ENCODE measurements at places on chromosomes 6 and 20.

DNA sequence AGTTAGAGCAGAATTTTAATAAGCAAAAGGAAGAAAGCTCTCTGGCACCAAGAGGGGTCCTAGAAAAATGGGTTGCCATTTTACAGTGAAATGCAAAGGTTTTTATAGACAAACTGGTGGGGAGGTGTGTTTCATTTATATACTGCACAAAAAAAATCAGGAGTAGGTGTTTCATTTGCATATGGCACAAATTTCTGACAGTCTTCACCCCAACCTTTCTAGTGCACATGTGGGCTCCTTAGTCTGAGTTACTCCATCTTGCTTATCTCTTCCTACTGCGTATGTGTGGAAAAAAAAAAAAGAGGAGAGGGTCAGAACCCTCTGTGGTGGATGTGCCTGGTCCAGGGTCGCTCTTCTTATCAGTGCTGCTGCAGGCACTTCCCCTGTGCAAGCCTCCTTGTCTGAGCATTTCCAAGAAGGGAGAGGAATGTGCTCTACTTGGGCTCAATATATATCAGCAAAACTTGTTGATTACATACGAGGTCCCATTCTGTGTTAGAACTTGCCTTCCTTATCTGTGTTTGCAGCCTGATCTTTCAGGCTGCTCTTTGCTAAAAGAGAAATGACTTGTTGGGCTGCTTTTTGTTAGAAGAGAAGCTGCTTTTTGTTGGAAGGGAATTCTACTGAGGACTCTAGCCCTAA lies 59.0 kb upstream of the MRAP2 start:
- DNase-seq, result no peak

DNA sequence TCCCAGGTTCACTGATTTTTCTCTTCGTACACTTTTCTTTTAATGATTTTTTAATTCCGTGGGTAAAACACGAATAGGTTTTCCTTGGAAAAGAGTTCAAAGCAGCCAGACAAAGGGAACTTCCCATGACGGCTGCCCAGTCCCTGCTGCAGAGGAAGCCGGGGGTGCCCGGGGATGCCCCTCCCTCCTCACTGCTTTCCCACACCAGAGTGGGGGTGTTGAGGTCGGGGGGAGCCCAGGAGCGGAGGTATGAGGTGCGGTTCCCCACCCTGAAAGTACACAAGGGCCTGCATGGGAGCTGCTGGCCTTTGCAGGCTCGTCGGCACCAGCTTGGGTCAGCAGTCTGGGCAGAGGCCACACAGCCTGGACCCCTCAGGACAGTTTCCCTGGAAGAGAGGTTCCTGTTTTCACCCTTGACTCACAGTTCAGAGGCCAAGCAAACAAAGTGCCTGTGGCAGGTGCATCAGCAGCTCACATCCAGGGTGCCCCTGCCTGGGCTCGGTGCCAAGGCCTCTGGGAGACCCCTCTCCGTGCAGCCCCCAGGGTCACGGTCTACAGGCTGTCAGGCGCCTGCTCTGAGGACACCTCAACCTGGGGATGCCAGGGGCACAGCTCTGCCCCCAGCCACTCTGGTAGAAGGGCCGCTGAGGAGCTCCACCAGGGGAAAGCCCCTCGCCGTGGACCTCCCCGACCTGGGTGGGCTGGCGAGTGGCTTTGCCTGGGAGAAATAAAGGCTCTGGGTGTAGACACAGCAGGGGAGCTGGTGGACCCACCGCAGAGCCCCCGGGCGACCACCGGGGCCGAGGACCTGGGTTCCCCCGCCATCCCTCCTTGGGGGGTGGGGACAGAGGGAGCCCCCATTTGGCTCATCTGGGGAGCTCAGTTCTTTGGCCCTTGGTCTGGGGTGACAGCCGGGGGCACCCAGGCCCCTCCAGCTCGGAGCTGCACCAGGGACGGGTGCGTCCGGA lies 15.4 kb upstream of the CHRNA4 start:
- DNase-seq, result no peak

GRCh38 chr6:38266921-38267354 lies 372.8 kb downstream of the BTBD9 start:
- DNase-seq, result no peak

GRCh38 chr6:83609248-83609647 lies 96.9 kb downstream of the PRSS35 start:
- DNase-seq, result no peak

GRCh38 chr20:24357177-24357576 lies 112.3 kb upstream of the SYNDIG1 start:
- DNase-seq, result no peak

GRCh38 chr6:149147938-149148718 lies 169.4 kb upstream of the TAB2 start:
- DNase-seq, result no peak

DNA sequence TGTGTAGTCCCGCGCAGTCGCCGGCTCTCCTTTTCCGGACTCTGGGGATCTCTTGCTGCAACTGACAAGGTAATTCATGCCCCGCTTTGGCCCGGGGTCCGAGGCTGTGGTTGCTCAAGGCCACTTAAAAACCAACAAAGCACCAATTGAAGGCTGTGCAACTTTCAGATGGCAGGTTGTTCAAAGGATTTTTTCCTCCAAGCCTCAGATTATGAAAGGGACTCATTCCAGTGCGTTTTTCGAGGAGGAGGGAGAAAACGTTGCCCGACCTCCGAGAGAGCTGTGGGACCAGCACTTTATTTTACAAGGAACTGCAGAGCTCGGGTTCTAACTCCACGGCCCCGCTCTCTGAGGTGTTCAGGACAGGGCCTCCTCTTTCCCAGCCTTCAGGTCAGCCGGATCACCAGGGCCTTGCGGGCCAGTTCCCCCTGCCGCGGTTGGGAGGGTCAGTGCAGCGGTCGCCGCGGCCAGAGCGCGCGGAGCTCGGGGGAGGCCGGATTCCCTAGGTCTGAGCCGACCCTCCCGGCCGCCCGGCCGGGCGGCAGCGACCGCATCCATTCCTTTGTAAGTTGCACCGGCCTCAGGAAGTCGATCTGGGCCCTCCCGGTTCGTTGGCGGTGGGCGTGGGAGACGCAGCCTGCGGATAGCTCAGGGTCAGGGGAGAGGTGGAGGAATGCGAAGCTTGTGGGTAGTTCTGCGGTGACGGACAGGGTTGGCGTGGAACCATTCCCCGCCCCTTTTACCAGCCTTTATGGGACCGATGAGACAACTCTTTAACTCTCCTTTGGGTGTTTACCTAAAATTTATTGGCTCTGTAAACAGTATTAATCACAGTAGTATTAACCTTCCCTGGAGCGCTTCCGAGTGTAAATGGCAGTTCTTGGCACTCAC lies 1.6 kb downstream of the UTRN start:
- DNase-seq, result peak; percentile 74

DNA sequence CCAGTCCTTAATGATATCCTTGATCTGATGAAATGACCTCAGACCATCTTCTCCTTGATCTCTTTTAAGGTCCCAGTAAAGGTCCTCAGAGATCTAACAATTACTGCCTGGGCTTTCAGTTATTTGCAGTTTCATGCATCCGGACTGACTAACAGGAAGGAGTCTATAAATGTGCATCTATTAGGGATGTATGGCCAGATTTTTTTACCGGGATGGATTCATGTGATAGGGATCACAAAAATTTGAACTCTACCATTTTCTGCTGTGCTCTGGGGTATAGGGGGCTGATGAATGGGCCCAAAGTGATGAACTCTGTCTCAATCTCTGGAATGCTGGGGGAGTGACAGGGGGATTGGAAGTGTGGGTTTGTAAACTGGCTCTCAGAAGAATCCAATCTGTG lies 36.2 kb upstream of the SCUBE3 start:
- DNase-seq, result no peak

DNA sequence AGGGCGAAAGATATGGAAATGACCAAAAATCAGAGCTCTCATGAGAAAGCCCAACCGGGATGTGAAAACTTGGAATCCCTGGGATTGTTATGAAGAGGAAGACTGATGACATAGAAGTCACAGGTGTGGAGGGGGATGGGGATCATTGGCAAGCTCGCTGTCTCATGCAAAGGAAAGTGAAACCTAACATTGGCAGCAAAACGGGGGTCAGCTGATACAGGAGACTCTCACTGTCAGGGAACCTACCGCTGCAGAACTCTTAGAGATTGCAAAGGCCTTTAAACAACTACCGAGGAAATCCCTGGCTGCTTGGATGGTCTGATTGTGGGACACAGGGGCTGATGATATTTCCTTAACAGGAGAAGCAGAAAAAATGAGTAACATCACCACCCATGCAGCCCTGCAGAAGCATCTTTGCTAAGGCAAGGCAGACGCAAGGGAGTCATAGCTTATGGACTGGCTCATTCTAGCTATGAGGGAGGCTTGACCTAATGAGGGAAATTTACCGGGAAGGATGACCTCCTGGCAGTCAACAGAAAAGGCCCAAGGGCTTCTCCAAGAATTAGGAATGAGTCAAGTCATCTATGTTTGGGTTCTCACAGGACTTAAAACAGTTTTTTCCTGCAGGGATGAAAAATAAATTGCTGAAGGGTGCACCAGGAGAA lies 7.0 kb downstream of the MUC21 start:
- no peak for DNase-seq

DNA sequence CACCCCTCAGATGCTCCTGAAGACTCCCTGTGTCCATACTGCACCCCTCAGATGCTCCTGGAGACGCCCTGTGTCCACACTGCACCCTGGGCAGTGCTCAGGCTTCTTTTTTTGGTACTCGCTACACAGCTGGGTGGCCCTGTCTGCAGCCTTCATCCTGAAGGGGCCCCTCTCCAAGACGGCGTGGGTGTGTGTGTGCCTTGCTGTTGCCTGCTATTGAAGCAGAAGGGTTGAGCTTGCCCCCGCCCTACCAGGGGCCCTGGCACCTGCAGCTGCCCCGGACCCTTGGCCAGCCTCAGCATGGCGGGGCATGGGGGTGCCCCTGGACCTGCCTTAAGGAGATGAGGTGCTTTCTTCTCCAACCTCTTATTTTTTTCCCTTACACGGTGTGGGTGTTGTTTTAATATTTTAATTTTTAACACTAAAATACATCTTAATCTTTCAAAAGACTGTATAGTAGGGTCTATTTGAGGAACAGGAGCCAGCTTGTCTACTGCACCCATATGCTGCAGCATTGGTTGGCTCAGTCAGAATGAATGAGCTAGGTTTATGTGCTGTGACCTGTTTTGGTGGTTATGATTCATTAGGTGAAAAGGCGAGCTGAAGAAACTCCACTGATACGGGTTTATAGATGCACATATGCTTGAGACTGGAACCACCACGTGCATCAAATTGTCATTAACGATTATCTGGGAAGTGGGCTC lies 135.9 kb downstream of the AGPAT4 start:
- DNase-seq, result no peak

DNA sequence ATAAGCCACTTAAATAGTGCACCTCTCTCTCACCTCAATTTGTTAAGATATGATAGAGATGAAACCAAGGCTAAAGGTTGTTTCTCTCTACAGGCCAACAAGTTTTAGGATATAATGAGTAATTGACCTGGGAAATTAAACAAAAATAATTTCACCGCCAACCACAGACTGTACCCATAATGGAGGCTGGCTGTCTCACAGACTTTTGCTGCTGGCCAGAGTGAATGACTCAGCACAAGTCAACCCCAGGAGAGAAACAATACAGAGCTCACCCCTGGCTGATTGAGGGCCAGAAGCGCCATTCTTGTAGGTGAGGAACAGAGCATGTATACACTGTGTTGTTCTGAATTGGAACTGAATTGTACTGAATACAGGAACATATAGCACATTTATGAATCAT lies 99.9 kb downstream of the CAP2 start:
- DNase-seq, result no peak

- no peak for DNase-seq
Observed at GRCh38 chr6:25359891-25360290, 80.7 kb downstream of the CARMIL1 start.

DNA sequence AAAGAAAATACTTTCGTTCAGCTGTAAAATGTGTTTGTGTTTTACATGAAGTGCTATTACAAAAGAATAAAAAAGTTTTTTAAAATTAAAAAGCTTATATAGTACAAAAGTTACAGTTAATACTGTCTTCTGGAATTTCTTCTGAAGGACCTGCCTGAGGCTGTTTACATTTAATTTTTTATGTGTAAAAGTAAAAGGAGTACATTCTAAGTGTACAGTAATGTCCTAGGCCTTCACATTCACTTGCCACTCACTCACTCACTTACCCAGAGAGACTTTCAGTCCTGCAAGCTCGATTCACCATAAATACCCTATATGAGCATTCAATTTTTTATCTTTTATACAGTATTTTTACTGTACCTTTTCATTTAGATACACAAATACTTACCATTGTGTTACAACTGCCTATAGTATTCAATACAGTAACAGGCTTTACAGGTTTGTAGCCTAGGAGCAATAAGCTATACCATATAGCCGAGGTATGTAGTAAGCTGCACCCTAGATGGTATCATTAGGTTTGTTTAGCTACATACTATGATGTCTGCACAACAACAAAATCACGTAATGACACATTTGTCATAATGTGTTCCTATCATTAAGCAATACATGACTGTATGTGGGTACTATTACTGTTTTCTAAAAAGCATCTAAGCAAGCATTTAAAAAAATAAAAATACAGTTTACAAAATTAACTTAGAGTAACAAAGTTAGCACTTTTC lies 33.0 kb downstream of the RNF146 start:
- DNase-seq, result no peak

DNA sequence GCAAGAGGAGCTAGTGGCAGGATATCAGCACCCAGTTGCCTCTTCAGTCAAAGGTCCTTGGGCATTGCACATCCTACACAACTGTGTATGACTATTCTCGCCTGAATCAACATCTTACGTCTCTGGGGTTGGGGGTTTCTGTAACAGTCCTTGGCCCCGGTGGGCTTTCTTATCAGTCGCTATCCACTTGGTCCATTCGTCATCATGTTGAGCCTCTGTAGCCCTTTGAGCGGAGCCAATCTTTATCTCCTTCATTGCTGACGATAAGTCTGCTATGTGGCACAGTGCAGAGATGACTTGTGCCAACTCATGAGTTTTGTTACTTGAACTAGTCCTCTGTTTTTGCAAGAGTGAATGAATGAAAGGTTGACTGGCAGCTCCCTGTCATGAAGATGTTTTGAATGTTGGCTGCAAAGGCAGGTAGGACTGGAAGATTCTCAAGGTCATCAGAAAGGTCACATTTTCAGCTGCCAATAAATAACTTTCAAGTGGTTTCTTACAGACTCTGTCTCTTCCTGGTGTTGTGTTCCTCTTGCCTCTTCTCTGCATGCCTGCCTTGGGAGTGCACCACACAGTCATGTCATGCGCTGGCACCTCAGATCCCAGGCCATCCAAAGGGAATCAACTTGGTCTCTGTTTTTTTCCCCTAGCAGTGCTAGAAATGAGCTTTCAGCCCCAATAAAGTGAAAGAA lies 238.9 kb downstream of the SLC24A3 start:
- no peak for DNase-seq

- peak; percentile 43 for DNase-seq
Observed at GRCh38 chr6:53309059-53309900, 39.5 kb downstream of the ELOVL5 start.

DNA sequence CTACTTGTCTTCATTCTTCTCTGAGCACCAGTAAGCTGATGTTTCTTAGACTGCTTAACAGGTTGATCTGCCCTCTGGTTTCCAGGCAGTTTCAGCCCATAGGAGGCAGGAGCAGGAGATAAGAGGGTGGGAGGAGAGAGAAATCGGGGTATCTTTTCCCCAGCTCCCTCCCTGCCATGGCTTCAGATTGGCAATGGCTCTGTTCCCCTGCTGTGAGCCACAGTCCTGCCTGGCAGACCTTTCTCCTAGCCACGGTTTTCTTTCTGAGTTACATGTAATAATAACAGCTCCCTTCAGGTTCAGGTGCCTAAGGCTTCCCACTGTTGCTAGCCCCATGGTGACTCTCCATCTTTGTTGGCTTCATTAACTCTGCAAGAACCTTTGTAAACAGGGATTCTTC lies 115.3 kb downstream of the CD83 start:
- no peak for DNase-seq

GRCh38 chr6:10425975-10426780 lies 11.3 kb upstream of the TFAP2A start:
- DNase-seq, result no peak

GRCh38 chr6:134230087-134230700 lies 87.7 kb downstream of the SGK1 start:
- no peak for DNase-seq
